Activated CD8-positive, alpha-beta memory T cell treated with anti-CD3 and anti-CD28 coated beads for 24 hours (primary cell): ENCODE measurements at places on chromosomes 7 and 10.

DNA sequence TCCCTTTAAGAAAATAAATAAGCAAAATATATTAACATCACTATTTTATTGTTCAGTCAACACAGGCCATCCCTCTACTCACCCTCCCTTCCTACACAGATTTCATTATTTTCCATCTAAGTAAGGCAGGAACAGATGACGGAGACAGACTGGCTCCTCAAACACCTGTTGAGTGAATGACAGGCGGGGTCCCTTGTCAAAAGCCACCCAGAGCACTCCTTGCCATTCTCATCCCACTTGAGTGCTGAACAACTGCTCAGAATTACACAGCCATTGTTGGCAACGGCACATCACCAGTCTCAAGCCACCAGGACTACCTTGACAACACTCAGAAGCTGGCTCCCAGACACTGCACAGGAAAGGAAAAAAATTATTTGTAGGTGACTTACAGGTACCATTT is 3.3 kb downstream of the GRB10 start:
- DNase-seq: no peak

DNA sequence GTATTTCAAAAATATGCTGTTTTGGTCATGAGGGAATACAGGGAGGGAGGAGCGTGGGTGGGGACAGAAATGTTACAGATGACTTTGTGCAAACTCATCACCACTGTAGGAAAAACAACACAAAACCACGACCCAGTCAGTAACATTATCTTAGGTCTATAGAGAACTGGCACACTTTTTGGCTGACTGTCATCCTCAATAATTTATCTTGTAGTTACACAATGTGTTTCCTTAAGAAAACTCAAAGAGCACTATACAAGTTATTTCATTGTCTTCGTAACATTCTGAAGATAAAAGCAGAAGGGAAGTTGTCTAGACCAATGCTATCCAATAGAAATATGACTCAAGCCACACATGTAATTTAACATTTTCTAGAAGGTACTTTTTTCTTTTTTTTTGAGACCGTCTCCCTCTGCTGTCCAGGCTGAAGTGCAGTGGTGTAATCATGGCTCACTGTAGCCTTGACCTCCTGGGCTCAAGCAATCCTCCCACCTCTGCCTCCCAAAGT is 16.9 kb upstream of the CDK14 start:
- no peak for DNase-seq

DNA sequence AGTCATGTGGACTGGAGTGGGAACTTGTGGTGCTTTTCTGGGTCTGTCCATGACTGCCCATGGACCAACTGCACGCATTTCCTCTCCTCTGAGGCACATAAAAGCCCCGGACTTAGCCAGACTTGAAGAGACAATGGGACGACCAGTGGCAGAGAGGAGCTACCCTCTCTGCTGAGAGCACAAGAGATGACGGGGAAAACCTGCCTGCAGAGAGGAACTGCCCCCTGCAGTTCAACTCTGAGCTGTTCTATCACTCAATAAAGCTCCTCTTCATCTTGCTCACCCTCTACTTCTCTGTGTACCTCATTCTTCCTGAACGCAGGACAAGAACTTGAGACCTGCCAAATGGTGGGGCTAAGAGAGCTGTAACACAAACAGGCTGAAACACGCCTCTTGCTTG is 184.5 kb downstream of the ZNF438 start:
- no peak for DNase-seq

DNA sequence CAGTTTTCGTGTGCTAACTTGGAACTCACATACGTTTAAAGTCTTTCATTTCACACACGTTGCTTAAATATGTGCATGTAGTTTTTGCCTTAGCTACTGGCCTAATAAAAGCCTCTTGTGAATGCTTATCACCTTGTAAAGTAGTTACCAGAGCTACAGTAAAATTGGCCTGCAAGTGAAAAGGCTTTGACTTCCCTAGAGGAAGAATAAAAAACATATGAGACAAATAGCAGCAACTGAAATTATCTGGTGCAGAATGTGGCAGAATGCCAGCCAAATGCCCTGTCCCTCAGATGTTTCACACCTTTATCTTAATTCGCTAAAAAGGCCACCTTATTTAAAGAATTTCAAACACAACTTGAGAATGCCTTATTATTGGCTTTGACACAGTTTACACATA is 28.1 kb upstream of the RPA3 start:
- no peak for DNase-seq

GRCh38 chr7:80410081-80410480 is 101.8 kb downstream of the GNAT3 start:
- no peak for DNase-seq

DNA sequence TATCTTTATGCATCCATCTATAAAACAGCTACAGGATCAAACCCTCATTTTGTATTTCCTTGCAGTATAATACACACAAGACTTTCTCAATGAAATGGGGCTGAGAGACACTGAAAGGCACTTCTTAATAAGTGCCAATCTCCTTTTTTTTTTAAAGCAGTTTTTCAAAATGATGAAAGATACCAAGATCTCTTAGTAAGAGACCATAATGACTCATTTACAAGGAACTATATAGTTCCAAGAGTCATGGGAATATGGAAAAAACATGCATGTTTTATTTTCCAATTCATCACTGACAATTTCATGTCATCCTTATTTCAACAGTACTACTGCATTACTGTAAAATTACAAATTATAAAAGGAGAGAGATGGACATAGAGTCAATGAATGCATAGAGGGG is 973.7 kb downstream of the GATA3 start:
- DNase-seq: no peak

DNA sequence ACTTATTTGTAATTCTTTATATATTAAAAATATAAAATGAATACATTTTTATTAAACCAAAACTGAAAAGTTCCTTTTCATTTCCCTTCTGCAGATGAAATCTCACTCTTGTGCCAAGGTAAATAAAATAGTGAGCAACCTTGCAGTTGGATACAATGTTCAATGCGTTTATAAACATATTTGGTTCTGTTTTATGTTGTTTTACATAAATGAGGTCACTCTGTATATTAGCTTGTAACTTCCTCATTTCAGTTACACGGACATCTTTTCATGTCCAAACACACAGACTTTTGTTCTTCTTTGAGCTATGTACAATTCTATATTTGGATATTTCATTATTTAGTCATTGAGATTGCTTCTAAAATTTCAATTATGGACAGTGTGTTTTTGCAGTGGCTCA is 107.7 kb downstream of the BBS9 start:
- DNase-seq: no peak

DNA sequence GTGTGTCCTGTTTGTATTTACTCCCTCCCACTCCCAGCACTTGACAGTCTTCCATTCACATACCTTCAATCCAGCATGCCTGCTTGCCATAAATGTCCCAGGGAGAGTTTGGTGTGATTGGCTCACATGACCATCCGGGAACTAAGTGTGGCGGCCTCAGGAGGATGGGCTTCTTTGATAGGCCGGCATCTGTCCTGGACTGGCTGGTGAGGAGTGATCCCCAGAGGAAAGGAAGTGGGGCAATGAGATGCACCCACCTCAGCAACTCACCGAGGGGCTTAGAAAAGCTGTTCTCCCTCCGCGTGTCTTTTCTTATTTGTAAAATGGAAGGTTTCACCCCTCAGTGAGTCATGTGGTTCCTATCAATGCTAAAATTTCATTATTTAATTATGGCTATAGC is 14.9 kb upstream of the EBF3 start:
- no peak for DNase-seq
